Activated T-cell treated with anti-CD3 and anti-CD28 coated beads, Interleukin-2, amount 50 U/mL, for 24 hours (primary cell): ENCODE measurements at places on chromosomes 6 and 20.

DNA sequence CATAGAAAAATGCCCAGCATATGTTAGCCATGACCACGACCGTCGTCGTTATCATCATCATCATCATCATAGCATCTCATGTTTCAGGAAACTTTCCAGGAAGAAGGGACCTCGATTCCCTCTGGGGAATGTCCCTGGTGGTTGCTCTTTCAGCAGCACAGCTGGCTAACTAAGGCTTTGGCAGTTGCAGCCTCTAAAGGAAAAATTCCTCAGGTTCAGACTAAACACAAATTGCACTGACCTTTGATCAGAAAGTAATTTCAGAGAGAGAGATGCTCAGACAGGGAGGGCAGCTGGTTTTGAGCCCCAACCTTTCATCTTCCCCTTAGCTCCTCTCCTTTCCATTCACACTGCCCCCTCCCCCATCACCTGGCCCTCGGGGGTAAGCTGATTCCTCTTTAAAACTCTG lies 5.6 kb upstream of the CFB start:
- peaks cover 18% of the 10 kb centered on the region for H3K27me3 ChIP-seq
- DNase-seq = no peak
- H3K36me3 ChIP-seq = no peaks in the 10 kb centered on the region
- H3K4me3 ChIP-seq = no peak overlapping the region

DNA sequence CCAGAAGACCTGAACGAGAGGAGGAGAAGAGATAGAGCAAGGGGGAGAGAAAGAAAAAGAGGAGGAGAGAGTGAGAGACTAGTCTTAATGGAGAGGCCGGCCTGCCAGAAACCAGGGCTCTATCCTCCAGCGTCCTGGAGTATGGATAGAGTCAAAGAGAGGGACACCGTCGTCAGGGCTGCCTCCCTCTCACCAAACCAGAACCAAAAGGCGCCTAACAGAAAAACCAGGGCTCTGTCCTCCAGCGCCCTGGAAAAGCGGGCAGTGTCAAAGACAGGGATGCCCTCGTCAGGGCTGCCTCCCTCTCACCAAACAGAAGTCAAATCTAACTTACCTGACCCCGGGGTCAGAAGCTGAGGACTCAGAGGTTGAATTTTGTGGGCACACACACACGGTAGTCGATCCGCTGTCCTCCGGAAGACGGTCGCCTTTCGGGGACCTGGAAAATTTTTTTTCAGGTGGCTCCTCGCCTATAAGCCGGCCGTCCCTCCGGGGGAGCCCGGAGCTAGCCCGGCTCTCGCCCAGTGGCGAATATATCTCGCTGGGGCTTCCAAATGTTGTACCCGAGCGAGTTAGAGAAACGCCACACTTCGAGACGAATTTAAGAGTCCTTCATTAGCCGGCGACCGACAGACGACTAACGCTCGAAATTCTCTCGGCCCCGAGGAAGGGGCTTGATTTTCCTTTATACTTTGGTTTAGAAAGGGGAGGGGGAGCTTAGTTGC lies 148.2 kb downstream of the TRIM27 start:
- no peak overlapping the region for H3K4me3 ChIP-seq
- peak overlapping the region; percentile 59 for H3K27ac ChIP-seq
- DNase-seq = no peak
- peaks cover 11% of the 10 kb centered on the region for H3K4me1 ChIP-seq
- peaks cover 97% of the 10 kb centered on the region for H3K27me3 ChIP-seq

DNA sequence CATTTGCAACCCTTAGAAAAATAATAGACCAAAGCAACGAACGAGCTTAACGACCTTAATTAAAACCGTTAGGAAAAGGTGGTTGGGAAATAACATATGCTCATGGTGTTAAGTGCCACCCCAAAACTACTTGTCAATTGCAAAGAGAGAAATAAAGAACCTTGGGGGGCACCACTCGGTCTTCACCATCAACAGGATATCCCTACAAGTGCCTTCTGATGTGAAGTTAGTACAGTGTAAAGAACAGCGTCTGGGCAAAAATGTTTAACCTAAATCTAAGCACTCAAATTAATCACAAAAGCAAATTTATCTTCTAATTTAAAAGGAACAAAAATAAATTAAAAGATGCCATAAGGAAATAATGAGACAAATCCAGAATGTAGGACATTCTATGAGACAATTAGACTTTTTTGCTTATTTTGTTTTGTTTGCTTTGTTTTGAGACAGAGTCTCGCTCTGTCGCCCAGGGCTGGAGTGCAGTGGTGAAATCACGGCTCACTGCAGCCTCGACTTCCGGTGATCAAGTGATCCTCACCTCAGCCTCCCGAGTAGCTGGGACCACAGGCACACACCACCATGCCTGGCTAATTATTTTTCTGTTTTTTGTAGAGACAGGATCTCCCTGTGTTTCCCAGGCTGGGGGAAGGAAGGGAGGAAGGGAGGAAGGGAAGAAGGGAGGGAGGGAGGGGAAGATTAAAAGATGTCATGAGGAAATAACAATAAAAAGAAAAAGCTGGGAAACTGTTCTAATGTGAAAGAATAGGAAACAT lies 41.3 kb upstream of the BTN3A2 start:
- H3K27me3 ChIP-seq = peaks cover 10% of the 10 kb centered on the region
- no peak overlapping the region for H3K4me3 ChIP-seq
- H3K4me1 ChIP-seq = peaks cover 34% of the 10 kb centered on the region
- no peak for DNase-seq

DNA sequence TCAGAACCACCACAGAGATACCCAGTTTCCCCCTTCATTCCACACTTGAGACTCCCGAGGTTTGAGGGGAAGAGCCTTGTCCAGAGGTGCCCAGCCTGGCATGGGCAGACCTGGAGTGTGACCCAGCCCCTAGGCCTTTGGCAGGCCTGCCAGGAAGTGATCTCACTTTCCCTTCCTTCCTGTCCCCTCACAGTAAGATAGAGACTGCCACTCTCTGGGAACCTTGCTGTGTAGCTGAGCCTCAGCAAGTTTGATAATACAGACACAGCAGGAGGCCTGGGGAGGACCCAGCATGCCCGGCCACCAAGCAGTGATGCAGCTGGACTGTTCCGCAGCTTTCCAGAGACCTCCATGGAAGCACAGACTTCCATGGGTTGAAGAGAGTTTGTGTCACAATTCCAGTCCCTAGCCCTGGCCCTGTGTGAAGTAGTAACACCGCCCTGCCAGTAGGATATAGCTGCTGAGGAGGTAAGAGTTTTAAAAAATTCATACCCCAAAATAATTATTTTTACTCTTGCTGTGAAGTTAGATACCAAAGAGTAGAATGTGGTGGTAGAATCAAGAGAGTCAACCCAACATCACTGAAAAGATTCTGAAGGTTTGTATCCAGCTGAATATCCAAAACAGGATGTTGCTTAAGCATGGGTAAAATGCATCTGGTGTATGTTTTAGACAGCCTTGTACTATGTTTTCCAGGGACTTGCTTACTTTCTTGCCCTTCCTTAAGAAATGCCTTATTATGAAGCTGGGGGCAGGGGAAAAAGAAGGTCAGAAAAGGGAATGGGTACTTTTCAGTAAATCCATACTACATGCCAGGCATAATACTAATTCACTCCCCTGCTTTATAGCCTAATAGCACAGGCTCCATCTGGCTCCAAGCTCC lies 16.3 kb downstream of the PKIG start:
- H3K4me1 ChIP-seq = peaks cover 18% of the 10 kb centered on the region
- no peak for DNase-seq
- peak overlapping the region; percentile 82 for H3K27ac ChIP-seq
- H3K27me3 ChIP-seq = no peaks in the 10 kb centered on the region

GRCh38 chr20:31747640-31748039 lies 8.6 kb downstream of the TPX2 start:
- DNase-seq = no peak
- H3K27ac ChIP-seq = no peak overlapping the region
- peaks cover 55% of the 10 kb centered on the region for H3K36me3 ChIP-seq
- H3K4me1 ChIP-seq = peaks cover 5% of the 10 kb centered on the region
- no peaks in the 10 kb centered on the region for H3K27me3 ChIP-seq
